Upper lobe of left lung (tissue), 6 donors: ENCODE measurements at places on chromosomes 1 and 21. TPM values are rescaled to one million over a fixed set of nuclear protein-coding genes. Genes with fewer than 3 reads are reported as not detected.
A peak's percentile ranks its signal among the peaks of the same experiment; 100 is the strongest.

The COL6A1 gene
- total RNA-seq: 310 TPM

DNA sequence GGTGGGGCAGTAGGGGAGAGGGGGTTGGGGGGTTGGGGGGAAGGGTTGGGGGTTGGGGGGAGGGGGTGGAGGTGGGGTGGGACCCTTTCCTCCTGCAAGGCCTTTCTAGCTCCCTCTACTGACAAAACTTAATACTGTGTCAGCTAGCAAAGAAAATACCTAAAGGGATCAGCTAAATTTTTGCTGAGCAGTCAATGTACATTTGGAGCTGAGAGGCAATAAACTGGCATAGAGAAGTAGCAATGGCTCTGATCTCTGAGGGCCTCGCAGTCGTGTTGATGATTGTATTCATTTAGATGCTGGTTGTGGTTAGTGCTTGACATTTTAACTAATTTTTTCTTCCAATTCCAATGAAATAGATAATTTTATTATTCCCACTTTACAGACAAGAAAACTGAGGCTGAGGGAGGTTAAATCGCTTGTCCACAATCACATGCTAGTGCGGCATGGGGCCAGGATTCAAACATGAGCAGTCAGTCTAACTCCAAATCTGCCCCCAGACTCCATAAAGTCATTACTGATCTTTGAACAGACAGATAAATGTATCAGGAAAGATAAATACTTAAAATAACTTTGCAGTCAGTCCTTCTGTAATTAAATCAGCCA is 357.1 kb downstream of the DISC1 start:
- no peak for DNase-seq
- no peaks in the 10 kb centered on the region for H3K4me1 ChIP-seq
- H3K36me3 ChIP-seq: no peaks in the 10 kb centered on the region
- H3K4me3 ChIP-seq: no peak overlapping the region
- no peak overlapping the region for H3K27ac ChIP-seq

DNA sequence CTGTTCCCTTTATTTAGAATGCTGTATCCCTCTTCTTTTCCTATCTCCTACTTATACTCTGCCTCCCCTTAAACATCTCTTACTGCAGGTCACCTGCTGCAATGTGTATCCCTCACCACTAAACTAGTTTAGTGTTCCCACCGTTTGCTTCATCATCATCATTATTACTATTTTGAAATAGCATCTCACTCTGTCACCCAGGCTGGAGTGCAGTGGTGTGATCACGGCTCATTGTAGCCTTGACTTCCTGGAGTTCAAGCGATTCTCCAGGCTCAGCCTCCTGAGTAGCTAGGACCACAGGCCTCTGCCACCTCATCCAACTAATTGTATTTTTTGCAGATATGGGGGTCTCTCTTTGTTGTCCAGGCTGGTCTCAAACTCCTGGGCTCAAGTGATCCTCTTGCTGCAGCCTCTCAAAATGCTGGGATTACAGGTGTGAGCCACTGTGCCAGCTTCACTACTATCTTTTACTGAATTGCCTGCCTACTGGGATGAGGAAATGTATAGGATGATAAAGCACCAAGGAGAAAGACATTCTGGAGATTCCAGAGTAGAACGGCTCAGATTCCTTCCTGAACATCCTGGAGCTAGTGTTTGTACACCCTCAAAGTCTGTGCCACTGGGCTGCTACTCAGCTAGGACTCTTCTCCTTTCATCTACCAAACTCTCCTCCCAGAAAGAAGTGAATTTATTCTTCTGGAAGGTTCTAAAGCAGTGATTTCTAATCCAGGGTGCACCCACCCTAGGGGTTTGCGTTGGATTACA is 8.6 kb upstream of the IFNAR1 start:
- no peaks in the 10 kb centered on the region for H3K4me1 ChIP-seq
- H3K27me3 ChIP-seq: no peaks in the 10 kb centered on the region
- peak overlapping the region; percentile 18 for H3K27ac ChIP-seq
- no peaks in the 10 kb centered on the region for H3K36me3 ChIP-seq

- no peaks in the 10 kb centered on the region for H3K4me1 ChIP-seq
- H3K36me3 ChIP-seq: no peaks in the 10 kb centered on the region
- no peak overlapping the region for H3K27ac ChIP-seq
- H3K4me3 ChIP-seq: no peak overlapping the region
- no peaks in the 10 kb centered on the region for H3K27me3 ChIP-seq
- no peak for DNase-seq
Observed at GRCh38 chr21:34534522-34534921, 22.5 kb upstream of the KCNE1 start.

The AADACL4 gene
- not detected for total RNA-seq
